ENCODE measurements at places on chromosomes 5 and 9.

DNA sequence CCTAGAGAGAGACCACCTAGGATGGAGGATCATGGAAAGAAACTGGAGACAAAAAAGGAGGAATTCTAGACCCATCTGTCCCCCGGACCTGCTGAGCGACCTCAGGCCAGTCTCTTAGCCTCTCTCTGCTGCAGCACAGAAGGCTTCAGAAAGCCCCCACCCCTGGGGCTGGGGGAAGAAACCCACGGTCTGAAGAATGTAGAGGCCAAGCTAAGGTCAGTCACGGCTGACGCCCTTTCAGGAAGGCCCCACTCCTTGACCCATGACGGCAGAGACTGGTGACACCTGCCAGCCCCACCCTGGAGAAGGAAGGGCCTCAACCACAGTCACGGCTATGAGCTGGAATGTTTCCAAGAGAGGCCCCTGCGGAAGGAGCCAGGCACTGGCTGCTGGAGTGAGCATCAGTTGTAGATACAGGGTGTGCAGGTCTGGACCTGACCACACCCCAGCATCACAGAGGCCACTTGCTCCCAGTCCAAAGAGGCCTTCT, 120.5 kb upstream of the BOD1 start:
- DNase-seq, result peak; percentile 23

- DNase-seq, result no peak
Measured at GRCh38 chr9:80070071-80070742, 498.4 kb downstream of the TLE4 start.

DNA sequence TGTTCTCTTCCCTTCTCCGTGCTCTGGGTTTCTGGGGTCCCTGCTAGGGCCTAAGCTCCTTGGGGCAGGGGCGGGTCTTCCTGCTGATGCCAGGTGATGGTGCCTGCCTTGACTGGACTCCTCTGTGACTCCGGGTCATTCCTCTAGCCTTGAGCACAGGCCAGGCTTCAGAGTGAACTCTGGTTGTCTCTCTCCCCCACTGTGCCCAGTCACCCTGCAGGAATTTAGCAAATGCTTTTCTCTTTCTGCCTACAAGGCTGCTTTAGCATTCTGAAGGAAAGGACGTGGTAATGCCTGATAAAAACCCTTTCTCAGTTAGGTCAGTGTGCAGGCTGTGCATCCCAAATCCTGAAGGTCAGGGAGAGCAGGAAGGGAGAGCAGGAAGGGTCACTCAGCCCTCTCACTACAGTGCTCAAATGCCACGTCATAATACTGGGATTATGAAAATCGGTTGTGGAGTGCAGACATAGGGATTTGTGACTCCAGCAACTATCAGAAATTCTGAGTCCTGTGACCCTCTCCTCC, 2.7 kb downstream of the CXCL14 start:
- no peak for DNase-seq

- no peak for DNase-seq
Measured at GRCh38 chr9:20683351-20684034, 566 bp upstream of the FOCAD start.

DNA sequence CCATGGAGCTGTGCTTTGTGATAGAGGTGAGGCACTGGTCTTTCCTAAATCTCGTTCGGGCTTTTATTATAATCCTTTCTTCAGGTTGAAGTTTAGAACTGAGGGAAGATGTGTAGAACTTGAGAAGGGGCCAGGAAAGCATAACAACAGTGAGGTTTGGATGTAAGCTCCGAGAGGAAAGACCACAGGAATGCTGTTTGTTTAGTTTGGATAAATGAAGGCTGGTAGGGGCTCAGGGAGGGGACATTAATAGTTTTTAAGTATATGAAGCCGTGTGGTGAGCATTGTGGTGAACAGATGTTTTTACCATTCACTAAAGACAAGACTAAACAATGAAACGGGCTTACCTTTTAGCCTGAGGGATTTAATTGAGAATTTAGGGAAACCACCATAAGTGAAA, 130.8 kb downstream of the ARHGAP26 start:
- no peak for DNase-seq

DNA sequence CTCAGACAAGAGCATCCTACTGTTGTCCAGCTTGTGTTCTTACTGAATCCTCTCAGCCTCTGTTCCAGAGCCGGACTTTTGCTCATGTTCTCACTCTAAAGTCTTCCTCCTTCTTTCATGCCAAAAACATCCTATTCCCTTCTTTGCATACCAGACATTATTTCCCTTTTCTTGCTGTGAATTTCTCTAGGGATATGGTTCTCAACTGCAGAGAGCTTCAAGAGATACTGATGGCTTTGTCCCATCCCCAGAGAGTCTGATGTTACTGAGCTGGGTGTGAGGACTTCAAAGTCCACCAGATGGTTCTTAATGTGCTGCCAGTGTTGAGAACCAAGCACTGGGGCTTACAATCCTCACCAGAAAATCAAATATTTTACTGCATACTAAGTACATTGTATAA, 98.6 kb upstream of the FER start:
- DNase-seq, result no peak

- DNase-seq, result no peak
Measured at GRCh38 chr5:151568036-151568435, 23.1 kb downstream of the FAT2 start.

- DNase-seq, result peak; percentile 51
Measured at GRCh38 chr9:14561929-14562405, 131.3 kb downstream of the ZDHHC21 start.

DNA sequence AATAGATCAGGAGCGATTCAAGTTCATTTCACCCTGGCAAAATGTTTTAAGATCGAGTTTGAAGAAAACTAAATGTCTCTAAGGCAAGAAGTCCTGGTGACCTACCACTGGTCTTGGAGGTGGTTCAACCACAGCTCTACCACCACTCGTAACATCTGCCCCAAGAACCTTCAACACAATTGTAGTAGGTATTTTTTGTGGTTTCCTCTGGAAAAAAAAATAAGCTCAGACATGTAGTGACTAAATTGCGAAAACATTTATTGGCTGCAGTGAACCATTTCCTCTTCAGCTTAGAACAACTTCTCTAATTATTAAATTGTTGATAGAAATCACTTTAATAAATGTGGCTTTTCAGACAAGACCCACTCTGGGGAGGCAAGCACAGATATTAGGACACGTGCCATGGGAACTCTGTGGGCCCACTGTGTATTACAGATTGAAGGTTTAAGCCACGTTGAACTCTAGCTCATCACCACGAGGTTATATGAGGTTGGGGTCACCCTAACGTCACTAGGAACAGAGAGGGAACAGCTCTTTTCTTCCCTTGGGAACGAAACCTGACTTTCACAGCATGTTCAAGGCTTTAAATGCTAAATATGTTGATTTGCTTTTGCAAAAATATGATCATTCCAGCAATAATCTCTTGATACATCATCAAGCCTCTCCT, 142.9 kb downstream of the HSD17B3 start:
- no peak for DNase-seq

DNA sequence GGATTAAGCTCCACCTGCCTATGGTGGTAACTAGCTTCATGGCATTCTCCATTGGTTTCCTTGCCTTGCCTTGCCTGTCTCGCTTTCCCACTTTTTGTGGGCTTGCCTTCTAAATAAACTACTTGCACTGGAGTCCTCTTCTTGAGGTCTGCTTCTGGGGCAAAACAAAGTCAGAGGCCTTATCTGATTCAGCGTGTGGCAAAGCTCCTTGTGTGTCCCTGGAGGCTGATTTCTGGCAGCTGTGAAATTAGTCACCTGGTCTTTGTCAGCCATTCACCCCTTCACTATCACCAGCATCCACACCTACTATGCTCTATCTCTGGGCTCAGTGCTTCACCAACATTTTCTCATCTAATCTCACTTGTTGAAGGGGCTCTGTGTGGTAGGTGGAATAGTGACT, 176.2 kb downstream of the SEC61B start:
- DNase-seq, result no peak

- DNase-seq, result peak; percentile 56
Measured at GRCh38 chr9:90142580-90142979, 500.0 kb downstream of the DIRAS2 start.

- no peak for DNase-seq
Measured at GRCh38 chr5:156359476-156359875, 32.5 kb downstream of the SGCD start.

- no peak for DNase-seq
Measured at GRCh38 chr5:160543395-160543794, 121.7 kb downstream of the PTTG1 start.

DNA sequence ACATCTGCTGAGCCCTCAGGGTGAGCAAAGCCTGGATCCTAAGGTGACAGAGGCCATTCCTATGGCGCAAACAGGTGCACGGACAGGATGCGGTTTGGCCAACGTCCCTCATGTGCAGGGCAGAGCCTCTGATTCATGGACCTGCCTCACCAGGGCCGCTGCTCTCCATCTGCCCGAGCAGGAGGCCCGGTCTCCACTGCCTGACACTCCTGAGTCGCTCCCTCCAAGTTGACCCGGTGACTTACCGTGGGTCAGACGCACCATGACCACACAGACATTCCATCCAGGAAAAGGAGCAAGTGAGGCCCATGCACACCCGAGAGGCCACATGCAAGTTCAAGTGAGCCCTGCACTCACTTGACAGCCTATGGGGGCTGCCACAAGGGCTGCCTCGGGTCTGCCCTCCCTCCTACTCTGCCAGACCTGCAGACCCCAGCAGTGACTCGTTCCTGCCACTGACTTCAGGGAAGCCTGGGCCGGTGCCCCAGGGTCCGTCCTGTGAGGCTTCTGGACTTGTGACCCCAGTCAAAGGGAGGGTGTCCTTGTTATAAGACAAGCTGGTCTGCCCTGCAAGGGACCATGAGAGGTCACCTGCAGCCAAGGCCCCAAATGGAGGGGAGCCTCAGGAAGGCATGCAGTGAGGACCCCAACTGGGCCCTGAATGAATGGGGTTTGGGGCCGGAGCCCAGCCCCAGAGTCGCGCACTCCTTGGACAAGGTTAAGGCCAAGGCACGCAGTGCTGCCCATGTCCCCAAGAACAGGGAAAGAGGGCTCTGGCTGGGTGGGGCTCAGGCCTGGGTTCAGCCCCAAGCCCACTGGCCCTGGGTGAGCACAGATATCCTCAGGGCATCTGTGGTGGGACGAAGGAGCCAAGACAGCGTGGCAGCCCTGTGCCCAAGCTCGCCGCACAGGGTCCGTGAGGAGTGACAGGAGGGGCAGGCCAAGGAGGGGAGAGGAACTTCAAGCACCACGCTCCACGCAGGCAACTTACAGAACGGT, 10.1 kb downstream of the BRD3OS start:
- no peak for DNase-seq
